GM12891 (cell line): ENCODE measurements at places on chromosomes 1 and 21.

- DNase-seq = no peak
Measured at GRCh38 chr21:17427831-17428483, 84.9 kb upstream of the CXADR start.

- no peak for DNase-seq
Measured at GRCh38 chr1:180258935-180259334, 28.9 kb downstream of the LHX4 start.

DNA sequence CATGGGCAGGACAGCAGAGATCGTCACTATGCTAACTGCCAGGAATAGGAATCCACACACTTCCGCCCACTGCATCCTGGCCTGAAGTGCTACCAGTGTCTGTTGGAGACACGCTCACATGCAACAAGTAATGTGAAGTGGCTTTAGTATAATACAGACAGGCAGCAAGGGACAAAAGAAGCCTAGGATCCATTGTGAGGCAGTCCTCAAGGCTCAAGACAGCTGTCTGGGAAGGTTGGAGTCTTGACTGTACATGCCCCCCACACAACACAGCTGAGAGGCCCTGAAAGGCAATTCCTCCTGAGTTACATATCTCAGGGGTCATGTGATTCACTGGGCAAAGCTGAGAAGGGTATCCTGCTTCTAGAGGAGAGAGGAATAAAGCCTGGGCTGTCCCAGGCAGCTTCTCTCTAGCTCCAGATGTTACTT lies 39.9 kb upstream of the CD1D start:
- DNase-seq = no peak

DNA sequence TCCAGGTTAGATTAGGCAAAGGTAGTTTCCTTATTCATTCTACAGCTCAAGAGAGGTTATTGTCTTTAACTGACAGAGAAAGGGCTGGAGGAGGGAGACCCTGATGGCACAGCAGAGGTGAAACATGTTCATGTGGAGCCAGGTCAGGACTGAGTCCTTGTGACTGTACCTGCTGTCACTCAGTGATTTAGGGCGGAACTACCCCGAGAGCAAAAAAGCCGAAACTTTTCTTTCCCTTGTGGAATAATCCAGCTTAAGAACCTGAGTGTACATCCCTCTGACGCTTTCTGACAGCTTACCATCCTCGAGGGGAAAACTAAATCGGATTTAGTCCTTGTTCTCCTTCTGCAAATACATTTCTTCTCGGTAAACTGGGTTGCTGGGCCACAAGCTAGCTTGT lies 273.2 kb downstream of the BACH1 start:
- no peak for DNase-seq

- no peak for DNase-seq
Measured at GRCh38 chr1:43128816-43129215, 43.3 kb downstream of the EBNA1BP2 start.

DNA sequence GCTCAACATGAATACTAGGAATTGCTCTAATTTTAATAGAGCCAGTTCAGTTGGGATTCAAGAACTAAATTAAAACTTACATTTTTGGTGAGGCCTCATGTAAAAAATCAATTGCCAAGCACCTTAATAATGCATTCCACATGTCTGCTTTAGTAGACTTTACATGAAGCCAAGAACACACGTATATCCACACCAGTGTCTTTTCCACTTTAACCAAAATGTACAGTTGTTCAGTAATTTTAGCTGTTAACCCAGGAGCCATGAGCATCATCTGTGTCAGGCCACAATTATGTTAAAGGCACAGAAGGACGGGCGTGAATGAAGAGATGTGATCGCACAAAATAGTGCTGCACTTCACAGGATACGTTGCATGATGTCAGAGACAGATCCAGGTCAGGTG lies 136.7 kb downstream of the TLR5 start:
- no peak for DNase-seq

- DNase-seq = no peak
Measured at GRCh38 chr1:230875370-230875769, 7.0 kb upstream of the C1orf198 start.

DNA sequence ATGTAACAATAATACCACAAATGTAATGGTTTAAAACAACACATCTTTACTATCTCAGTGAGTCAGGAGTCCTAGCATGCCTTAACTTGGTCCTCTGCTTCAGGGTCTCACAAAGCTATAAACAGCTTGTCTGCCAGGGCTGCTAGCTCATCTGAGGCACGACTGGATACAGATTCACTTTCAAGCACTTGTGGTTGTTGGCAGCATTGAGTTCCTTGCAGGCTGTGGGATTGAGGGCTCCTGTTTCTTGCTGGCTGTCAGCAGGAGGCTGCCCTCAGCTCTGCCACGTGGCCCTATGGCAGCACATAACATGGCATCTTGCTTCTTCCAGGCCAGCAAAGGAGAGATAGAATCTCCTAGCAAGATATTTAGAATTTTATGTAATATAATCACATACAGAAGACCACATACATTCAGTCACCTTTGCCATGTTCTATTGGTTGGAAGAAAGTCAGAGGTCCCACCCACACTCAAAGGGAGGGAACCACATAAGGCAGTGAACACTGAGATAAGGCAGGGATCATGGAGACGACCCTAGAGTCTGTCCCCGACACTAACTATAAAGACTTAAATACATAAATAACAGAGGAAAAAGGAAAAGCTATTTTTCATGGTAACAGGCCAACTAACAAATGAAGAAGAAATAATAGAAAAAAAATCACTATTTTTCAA lies 18.9 kb upstream of the IPP start:
- no peak for DNase-seq

DNA sequence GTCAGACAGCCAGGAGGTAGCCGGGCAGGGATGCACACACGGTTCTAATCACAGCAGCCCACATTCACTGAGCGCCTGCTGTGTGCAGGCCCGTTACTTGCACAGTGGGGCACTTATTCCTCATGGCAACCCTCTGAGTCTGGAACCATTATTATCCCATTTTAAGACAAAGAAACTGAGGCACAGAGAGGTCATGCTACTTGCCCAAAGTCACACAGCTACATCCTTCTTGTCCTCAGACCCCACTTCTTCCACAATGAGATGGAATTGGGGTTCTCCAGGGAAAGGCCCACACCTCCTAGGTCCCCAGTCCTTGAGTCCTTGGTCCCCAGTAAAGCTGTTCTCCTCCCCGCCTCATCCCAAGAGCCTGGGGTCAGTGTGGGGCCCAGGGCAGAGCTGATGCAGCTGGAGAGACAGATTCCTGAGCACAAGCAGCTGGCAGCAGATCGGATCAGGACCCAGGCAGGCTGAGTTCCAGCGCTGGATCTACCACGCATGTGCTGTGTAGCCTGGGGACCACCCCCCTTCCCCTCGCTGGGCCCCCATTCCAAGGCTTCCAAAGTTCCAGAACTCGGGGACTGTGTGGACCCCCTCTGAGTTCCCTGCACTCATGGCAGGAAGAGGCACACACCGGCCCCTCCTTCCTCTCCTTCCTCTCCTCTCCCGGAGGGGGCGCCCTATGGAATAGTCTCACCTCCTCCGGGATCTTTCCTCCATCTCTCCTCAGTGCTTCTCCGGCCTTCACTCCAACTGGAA lies 393.4 kb downstream of the MATN1 start:
- no peak for DNase-seq

DNA sequence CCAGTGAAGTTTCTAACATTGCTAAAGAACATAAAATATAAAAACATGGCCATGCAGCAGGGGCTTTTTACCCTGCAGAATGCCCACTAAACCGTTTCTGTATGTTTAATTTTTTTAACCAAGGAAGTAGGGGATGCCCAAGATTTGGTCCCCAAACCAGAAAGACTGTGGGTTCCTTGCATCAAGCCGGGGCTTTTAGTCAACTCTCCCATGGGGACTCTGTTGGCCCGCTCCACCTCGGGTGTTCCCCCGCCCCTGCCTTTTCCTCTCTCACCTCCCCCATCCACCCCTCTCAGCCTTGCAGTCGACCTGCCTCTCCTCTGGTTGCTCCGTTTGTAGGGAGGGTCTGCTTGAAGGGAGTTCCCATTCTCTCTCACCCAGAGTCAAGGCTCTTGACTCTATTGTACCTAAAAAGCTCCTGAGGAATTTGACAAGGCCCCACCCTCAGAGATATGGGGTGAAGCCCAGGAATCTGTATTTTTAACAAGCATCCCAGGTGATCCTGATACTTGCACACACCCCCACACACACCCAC lies 117.5 kb downstream of the TOMM20 start:
- DNase-seq = no peak

DNA sequence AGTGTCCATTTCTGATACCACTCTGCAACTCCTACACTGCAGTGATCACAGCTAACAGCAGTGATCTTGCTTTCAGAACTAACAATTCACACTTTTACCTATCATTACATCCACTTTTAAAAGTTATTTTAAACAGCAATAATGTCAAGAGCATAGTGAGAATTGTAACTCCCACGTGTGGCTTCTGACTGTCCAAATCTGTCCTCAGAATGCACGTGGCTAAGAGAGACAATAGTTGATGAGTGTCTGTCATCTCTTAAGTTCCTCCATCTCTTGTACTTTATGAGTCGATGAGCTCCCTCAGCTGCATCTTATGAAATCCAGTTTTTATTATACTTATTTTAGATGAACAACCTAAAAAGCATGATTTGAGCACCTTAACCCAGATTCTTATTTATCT lies 16.5 kb upstream of the CFHR5 start:
- DNase-seq = no peak

GRCh38 chr1:15953294-15953771 lies 22.6 kb downstream of the ZBTB17 start:
- DNase-seq = no peak

- no peak for DNase-seq
Measured at GRCh38 chr1:51850420-51851223, 27.9 kb downstream of the NRDC start.

GRCh38 chr1:158248771-158249170 lies 5.5 kb upstream of the CD1A start:
- DNase-seq = no peak

GRCh38 chr1:151661751-151662150 lies 49.9 kb downstream of the SNX27 start:
- DNase-seq = no peak

DNA sequence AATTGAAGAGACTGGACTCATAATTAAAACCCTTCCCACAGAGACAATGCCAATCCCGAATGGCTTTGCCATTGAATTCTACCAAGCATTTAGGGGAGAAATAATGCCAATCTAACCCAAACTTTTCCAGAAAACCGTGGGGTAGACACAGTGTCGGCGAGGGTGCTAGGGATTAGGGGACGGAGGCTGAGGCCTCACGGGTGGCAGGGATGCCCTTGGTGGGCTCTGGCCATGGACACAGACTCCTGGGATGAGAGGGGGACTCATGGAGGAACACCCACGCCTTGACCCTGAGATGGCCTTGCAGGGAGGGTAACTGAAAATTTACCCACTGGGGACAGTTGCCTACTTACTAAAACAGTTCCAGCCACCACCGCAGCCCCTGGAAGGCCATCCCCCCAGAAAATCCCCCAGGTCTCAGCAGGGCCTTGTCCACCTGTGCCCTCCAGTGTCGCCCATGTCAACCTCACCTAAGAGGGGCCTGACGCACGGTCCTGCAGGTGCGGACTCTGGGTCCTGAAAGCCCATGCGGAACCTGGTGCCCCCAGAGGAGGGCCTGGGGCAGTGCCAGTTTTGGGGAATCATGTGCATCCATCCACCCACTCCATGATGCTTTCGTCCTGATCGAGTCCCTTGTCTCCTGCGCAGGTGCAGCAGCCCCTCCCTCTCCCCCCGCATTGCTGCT lies 1.9 kb downstream of the KRTAP10-5 start:
- no peak for DNase-seq

DNA sequence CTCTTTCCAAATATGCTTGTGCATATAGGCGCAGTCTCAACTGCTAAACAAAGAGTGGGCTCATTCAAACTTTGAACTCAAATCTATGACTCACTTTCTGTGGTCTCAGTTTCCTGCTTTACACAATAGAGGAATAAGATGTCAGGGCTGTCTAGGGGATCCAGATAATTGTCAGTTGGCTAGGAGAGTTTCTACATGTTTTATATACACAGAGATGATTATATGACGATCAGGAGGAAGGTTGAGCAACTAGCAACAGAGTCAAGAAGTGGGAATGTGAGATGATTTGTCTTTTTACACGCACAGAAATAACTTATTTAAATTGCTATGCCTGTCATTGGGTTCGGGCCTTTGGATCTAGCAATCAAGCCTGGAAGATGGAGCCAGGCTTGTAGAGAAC lies 299.4 kb upstream of the LYPLAL1 start:
- DNase-seq = no peak

GRCh38 chr21:27581168-27581567 lies 614.3 kb upstream of the ADAMTS5 start:
- DNase-seq = no peak

DNA sequence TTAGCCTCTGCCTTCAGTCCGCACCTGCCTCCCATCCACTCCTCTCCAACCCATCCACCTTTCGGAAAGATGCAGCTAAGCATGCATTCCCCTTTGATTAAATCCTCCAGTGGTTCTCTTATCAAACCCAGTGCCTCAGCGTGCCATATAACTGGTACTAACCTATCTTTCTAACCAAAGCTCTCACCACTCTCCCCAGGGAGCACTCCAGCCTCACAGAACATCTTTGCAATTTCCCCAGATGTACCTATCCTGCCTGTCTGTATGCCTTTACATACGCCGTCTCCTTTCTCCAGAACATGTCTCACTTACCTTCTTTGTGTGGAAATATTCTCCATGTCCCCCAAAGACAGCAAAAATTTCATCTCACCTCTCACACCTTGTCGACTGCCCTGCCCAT lies 80.0 kb downstream of the SLC25A24 start:
- DNase-seq = no peak

GRCh38 chr1:236848274-236848923 lies 53.3 kb downstream of the MTR start:
- no peak for DNase-seq

- no peak for DNase-seq
Measured at GRCh38 chr1:92973203-92973897, 12.1 kb upstream of the DIPK1A start.

- no peak for DNase-seq
Measured at GRCh38 chr21:15552914-15553494, 176.8 kb upstream of the USP25 start.

GRCh38 chr1:83932281-83932680 lies 66.7 kb downstream of the TTLL7 start:
- DNase-seq = no peak

DNA sequence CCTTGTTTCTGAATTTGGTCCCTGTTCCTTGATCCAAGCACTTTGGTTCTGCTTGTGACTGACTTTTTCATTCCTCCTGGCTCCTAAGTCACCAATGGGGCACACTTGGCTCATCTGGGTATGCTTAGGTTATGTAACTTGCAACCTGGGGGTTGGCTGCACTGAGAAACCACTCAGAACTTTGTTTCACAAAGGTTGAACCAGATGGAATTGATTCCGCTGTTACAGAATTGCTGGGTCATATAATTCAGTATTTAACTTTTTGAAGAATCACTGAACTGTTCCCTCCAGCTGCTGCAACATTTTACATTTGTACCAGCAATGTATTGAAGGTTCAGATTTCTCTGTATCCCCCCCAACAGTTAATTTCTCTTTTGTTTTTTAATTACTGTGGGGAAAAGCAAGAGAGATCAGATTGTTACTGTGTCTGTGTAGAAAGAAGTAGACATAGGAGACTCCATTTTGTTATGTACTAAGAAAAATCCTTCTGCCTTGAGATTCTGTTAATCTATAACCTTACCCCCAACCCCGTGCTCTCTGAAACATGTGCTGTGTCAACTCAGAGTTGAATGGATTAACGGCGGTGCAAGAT lies 9.6 kb upstream of the NVL start:
- no peak for DNase-seq
